ENCODE measurements at places on chromosomes 7 and 10. TPM values are rescaled to one million over a fixed set of nuclear protein-coding genes. Genes with fewer than 3 reads are reported as not detected.

DNA sequence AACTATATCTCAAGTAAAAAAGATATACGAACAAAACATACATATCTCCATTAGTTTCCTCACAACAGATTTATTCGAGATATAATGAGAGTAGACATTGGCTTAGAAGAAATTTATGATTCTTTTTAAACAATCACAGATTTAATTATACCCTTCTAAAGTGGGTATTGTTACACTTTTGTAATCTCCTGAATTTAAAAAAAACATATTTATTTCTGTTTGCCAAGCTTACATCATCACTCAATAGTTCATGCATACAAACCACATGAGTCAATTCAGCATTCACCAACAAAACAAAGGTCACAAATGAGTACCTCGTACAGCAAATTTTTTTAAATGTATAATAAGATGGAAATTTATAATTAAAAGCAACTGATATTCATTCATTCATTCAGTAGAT, 17.6 kb downstream of the LRRN3 start:
- DNase-seq, result no peak

GRCh38 chr7:121023683-121024511, 35.4 kb downstream of the CPED1 start:
- no peak for DNase-seq

TMEM176A gene
- total RNA-seq, result not detected

PTF1A gene
- not detected for total RNA-seq

OPALIN gene
- total RNA-seq, result not detected

WNT8B gene
- not detected for total RNA-seq
